ENCODE measurements at places on chromosomes 12 and 14. TPM values are rescaled to one million over a fixed set of nuclear protein-coding genes. Genes with fewer than 3 reads are reported as not detected.

SYCP3 gene
- 0.71 TPM for total RNA-seq

IFNG-AS1 gene
- not detected for total RNA-seq

ACOT6 gene
- not detected for total RNA-seq

LIN7A gene
- total RNA-seq: 14.6 TPM

All from lower lobe of right lung (tissue), 2 donors.